ENCODE measurements at places on chromosomes 3 and 15.
A peak's percentile ranks its signal among the peaks of the same experiment; 100 is the strongest.

- no peaks in the 10 kb centered on the region for H3K27me3 ChIP-seq
- no peak for DNase-seq
- peaks cover 4% of the 10 kb centered on the region for H3K36me3 ChIP-seq
- no peak overlapping the region for H3K4me3 ChIP-seq
Measured at GRCh38 chr15:101161656-101162055, 90.2 kb downstream of the CHSY1 start.

- no peak for DNase-seq
- H3K27me3 ChIP-seq: no peaks in the 10 kb centered on the region
- H3K4me3 ChIP-seq: no peak overlapping the region
- H3K36me3 ChIP-seq: no peaks in the 10 kb centered on the region
- H3K27ac ChIP-seq: no peak overlapping the region
- no peaks in the 10 kb centered on the region for H3K4me1 ChIP-seq
Measured at GRCh38 chr3:96467639-96468038, 346.8 kb upstream of the EPHA6 start.

DNA sequence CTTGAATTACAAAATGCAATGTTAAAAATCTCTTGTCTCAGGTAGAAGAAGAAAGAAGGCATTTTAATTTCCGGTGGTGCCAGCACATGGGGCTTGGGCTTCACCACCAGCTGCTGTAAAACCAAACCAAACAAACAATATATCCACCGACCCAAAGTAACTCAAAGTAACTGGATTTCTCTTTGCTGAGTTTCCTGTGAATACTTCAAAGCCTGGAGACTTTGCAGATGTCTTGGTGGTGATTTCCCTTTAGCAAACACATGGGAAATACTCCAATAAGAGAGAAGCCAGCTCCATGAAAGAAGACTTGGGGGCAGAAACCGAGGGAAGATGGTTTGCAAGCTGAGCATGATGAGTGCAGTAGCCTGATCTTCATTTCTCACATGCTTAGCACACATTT lies 62.6 kb downstream of the EIF4E3 start:
- no peaks in the 10 kb centered on the region for H3K27me3 ChIP-seq
- no peak overlapping the region for H3K4me3 ChIP-seq
- DNase-seq: no peak
- H3K36me3 ChIP-seq: peaks cover 9% of the 10 kb centered on the region
- no peak overlapping the region for H3K27ac ChIP-seq

- DNase-seq: no peak
- no peak overlapping the region for H3K27ac ChIP-seq
- no peak overlapping the region for H3K4me3 ChIP-seq
- no peaks in the 10 kb centered on the region for H3K27me3 ChIP-seq
Measured at GRCh38 chr3:100389025-100389424, 11.9 kb downstream of the TOMM70 start.

DNA sequence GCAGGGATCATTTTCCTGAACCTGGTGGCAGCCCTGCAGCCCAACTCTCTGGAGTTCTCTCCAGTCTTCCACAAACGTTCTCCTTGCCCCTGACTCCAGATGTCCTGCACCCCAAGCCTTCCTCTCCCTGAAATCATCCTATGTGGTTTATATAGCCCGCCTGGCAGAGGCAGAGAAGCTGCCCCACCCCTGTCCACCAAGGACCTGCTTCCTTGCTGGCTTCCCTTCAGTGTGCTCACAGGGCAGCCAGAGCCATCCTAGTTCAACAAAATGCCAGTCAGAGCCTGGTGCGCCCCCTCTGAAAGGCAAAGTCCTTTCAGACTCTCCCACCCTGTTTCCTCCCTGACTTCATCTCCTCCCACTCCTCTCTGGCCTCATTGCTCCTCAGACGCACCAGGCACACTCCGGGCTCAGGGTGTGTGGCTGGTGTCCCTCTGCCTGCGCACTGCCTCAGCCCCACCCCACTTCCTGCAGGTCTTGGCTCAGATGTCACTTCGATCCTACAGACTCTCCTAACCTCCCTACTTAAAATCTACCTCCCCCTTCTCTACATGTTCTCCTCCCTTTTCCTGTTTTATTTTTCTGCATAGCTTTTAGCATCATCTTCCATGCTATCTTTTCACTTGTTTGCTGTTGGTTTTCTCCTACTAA lies 5.9 kb downstream of the KBTBD13 start:
- H3K27me3 ChIP-seq: peaks cover 63% of the 10 kb centered on the region
- peak overlapping the region; percentile 51 for H3K4me3 ChIP-seq
- no peaks in the 10 kb centered on the region for H3K36me3 ChIP-seq
- DNase-seq: no peak

- H3K4me3 ChIP-seq: no peak overlapping the region
- H3K4me1 ChIP-seq: no peaks in the 10 kb centered on the region
- H3K27ac ChIP-seq: no peak overlapping the region
- H3K27me3 ChIP-seq: no peaks in the 10 kb centered on the region
- no peaks in the 10 kb centered on the region for H3K36me3 ChIP-seq
Measured at GRCh38 chr3:189606774-189607173, 24.4 kb upstream of the TP63 start.

- H3K4me1 ChIP-seq: no peaks in the 10 kb centered on the region
- no peak for DNase-seq
- no peak overlapping the region for H3K27ac ChIP-seq
- H3K4me3 ChIP-seq: no peak overlapping the region
- H3K27me3 ChIP-seq: no peaks in the 10 kb centered on the region
Measured at GRCh38 chr3:156491192-156491591, 63.7 kb downstream of the SSR3 start.

DNA sequence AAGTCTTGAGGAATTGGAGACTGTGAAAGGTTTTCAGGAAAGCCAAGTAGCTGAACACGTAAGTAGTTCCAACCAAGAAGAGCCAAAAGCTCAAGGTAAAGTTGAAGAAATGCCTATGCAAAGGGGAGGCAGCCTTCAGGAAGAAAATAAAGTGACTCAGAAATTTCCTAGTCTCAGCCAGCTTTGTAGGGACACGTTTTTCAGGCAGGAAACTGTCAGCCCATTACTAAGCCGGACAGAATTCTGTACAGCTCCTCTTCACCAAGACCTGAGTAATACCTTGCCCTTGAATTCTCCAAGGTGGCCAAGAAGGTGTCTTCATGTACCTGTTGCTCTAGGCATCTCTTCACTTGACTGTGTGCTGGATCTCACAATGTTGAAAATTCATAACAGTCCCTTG lies 48.6 kb downstream of the CDAN1 start:
- DNase-seq: no peak
- no peak overlapping the region for H3K4me3 ChIP-seq
- no peak overlapping the region for H3K27ac ChIP-seq
- H3K27me3 ChIP-seq: no peaks in the 10 kb centered on the region

- H3K36me3 ChIP-seq: peaks cover 39% of the 10 kb centered on the region
- no peaks in the 10 kb centered on the region for H3K27me3 ChIP-seq
Measured at GRCh38 chr3:56748663-56749231, 53.0 kb downstream of the ARHGEF3 start.

DNA sequence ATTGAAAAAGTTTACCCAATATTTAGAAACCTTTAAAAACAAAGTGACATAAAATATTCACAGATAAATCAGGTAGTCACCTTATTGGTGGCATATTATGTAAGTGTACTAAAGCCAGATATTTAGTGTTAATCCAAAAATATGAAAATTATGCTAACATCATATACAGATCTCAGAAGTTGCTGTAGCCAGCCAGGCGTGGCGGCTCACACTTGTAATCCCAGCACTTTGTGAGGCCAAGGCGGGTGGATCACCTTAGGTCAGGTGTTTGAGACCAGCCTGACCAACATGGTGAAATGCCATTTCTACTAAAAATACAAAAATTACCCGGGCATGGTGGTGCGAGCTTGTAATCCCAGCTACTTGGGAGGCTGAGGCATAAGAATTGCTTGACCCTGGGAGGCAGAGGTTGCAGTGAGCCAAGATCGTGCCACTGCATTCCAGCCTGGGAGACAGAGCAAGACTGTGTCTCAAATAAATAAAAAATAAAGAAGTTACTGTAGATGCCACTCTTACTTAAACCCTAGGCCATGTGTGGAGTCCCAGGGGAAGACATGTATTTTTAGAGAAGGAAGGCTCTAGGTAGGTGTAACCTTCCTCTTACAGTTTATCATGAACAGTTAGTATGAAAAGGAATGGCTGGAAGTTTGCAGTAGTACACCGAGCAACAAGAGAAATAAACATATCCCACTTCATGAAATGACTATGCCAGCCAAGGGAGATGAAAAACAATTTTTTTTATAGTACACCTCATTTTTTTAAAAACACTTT lies 9.6 kb downstream of the SETD5 start:
- no peak overlapping the region for H3K27ac ChIP-seq
- H3K4me3 ChIP-seq: no peak overlapping the region
- H3K27me3 ChIP-seq: no peaks in the 10 kb centered on the region
- DNase-seq: no peak

DNA sequence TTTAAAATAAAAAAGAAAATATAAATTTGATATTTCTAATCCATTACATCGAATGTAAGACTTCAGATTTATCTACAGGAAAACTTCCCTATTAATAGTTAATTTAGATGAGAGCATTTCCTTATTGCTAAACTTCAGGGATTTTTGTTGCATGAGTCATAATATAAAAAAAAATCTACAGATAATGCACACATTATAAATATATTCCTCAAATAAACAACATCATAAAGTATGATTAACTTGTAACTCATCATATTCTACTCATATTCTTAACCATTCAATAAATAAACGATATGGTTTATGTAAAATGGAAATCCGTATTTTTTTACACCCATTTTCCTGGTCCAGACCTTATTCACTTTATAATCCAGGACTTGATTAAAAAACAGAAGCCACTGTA lies 477.0 kb downstream of the EPHA3 start:
- no peak for DNase-seq
- no peaks in the 10 kb centered on the region for H3K36me3 ChIP-seq
- H3K4me1 ChIP-seq: no peaks in the 10 kb centered on the region
- H3K4me3 ChIP-seq: no peak overlapping the region

DNA sequence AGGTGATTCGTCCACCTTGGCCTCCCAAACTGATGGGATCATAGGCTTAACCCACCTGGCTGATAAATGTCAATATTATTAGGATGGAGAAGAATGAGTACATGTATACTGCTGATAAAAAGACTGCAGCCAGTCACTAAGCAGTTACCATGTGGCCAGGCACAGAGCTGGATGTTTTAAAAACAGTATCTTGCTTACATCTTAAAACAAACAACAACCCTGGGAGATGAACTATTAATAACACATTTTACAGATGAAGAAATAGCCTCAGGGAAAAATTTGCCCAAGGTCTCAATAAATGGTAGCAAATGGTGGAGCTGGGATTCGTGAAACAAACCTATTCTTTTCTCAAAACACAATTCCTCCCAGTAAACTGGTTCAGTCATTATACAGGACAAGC lies 18.1 kb downstream of the IL17RD start:
- H3K27me3 ChIP-seq: no peaks in the 10 kb centered on the region
- H3K36me3 ChIP-seq: peaks cover 11% of the 10 kb centered on the region
- DNase-seq: no peak

DNA sequence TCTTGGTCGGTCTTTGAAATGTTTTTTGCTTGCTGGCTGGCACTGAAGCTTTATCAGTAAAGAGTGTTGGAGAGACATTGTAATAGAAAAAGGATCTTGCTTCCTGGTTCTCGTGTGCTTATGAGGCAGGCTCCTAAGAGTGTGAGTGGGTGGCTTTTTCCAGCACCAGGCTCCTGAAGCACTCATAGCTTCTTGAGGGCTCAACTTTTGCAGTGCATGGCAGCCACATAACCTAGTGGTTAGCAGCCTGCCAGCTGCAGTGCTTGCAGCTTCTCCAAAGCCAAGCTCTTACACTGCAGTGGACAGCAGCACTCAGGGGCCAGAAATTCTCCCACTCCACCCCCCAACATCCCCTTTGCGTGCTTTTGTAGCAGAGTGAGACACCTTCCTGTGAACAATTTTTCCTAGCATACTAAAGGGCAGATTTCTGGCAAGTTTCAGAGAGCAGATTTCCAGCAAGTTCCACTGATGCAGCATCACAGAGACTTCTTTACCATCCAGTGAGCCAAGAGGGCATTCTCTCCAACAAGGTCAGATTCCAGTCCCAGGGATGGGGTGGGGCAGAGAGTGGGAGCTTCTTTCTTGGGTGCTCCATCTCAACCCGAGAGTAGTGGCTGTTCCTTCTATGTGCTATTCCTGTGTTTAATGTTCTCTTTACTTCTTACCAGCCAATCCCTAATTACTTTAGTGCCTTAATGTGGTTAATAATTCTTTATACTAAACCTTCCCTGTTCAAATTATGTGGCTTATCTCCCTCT lies 15.8 kb upstream of the ARHGEF26 start:
- no peak for DNase-seq
- H3K27me3 ChIP-seq: no peaks in the 10 kb centered on the region
- H3K27ac ChIP-seq: no peak overlapping the region
- H3K4me3 ChIP-seq: no peak overlapping the region

DNA sequence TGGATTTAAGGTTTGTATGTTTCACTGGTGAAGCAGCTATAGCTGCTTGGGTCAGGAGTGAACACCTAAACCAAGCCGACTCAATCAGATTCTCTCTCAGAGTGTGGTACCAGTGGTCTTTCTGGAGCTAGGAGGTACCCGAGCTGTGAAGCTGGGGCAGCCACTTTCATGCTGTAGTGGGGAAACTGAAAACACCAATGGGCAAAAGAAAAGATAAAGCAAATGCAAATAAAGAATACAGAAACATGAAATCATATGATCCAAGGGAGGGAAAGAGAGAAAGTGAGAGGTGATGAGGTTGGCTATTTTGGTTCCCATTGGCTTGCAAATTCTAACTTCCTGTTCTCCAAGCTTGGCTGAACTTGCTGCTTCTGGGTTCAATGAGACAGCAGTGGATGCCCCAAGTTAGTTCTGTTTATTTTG lies 212.3 kb upstream of the CFAP20DC start:
- DNase-seq: no peak
- H3K27me3 ChIP-seq: peaks cover 19% of the 10 kb centered on the region
- H3K36me3 ChIP-seq: no peaks in the 10 kb centered on the region
- H3K27ac ChIP-seq: no peak overlapping the region

DNA sequence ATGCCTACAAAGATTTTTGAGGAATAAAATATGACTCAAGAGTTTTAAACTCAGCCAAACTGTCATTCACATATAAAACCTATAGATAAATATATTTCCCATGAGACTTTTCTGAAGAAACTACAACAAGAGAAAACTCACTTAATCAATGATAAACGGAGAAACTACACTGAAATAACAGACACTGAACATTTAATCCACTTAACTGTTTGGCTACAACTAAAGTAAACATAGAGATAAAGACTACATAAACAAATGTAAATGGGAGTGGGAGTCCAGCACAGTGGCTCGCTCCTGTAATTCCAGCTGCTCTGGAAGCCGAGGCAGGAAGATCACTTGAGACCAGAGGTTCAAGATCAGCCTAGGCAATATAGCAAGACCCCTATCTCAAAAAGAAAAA lies 79.2 kb downstream of the MEX3B start:
- no peak for DNase-seq
- no peak overlapping the region for H3K27ac ChIP-seq
- H3K36me3 ChIP-seq: peaks cover 4% of the 10 kb centered on the region
- no peak overlapping the region for H3K4me3 ChIP-seq
- no peaks in the 10 kb centered on the region for H3K27me3 ChIP-seq
